ENCODE measurements at places on chromosomes 12 and 14. TPM values are rescaled to one million over a fixed set of nuclear protein-coding genes. Genes with fewer than 3 reads are reported as not detected.

Gene MFAP5
- total RNA-seq = not detected

Gene HNF1A
- 27.0 TPM for total RNA-seq

Gene GNB3
- total RNA-seq = 0.17 TPM

DNA sequence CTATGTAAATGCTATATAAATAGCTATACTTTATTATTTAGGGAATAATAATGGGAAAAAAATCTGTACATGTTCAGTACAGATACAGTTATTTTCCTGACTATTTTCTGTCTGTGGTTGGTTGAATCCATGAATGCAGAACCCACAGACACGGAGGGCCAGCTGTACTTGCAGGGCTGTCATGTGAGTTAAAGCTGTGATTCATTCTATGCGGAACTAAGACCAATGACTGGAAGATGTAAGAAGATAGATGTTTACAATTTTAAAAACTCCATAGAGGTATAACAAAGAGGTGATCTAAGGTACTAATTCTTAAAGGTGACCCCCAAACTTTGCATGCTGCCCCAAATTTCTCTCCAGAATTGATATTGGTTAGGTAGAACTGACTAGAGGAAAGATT is 14.6 kb downstream of the PCNX4 start:
- no peaks in the 10 kb centered on the region for H3K4me1 ChIP-seq
- no peak for DNase-seq
- H3K27me3 ChIP-seq = no peaks in the 10 kb centered on the region
- H3K4me3 ChIP-seq = no peak overlapping the region

GRCh38 chr14:61171727-61172126 is 109.4 kb downstream of the TMEM30B start:
- no peaks in the 10 kb centered on the region for H3K36me3 ChIP-seq
- no peaks in the 10 kb centered on the region for H3K4me1 ChIP-seq
- no peak overlapping the region for H3K27ac ChIP-seq

DNA sequence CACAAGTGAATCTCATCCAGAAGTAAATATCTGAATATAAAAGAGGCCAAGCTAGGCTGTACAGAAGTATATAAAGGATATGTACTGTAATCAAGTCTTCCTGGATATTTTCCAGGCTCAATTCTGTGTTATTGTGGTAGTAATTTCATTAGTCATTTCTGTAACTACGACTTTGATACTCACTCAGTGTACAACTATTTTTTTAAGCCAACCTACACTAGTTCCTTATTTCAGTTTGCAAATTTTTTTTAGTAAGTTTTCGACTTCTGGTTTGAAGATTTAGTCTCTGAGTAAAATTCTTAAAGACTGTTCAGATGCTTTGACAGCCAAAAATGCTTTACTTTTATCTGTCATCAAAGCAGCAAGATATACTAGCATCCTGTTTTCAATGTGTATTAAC is 130.8 kb downstream of the CAPZA3 start:
- H3K27ac ChIP-seq = no peak overlapping the region
- no peaks in the 10 kb centered on the region for H3K27me3 ChIP-seq
- H3K4me1 ChIP-seq = no peaks in the 10 kb centered on the region
- no peak overlapping the region for H3K4me3 ChIP-seq
- DNase-seq = no peak

- no peaks in the 10 kb centered on the region for H3K4me1 ChIP-seq
- no peak overlapping the region for H3K27ac ChIP-seq
- H3K27me3 ChIP-seq = no peaks in the 10 kb centered on the region
- H3K36me3 ChIP-seq = no peaks in the 10 kb centered on the region
Measured at GRCh38 chr14:30362369-30363218, 196.4 kb upstream of the G2E3 start.

DNA sequence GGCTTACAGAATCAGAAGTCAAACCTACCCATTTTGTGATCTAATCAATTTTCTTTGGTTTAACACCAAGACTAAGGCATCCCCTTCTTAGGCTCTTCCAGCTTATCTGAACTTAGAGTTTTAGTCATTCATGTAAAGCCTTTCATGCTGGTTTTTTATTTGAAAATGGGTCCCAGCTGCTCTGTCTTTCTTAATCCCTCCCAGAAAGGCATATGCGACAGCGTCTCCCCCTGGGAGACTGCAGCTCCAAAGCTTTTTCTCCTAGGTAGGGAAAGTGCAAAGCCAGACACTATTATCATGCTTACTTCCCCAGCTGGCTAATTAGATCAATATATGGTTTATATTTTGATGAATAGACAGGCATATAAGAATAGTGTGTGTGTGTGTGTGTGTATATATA is 96.6 kb upstream of the E2F7 start:
- no peaks in the 10 kb centered on the region for H3K27me3 ChIP-seq
- no peak overlapping the region for H3K4me3 ChIP-seq
- DNase-seq = no peak
- no peaks in the 10 kb centered on the region for H3K4me1 ChIP-seq

DNA sequence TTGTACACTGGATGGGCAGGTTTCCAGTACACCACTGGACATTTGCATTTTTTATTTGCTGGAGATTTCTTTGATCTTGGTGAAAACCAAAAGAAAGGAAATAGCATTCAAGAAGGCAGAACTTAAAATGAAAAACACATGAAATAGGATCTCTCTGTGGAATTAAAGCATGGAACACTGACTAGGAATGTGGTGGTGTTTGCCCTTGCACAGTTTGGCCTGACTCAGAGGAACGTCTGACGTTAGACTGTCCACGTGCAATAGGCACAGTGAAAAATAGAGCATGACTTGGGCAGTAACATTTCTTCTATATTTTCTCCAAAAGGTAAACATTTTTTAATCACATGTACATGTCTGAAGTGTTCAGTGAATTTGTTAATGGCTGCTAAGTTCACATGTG is 474.1 kb upstream of the PRICKLE1 start:
- no peak overlapping the region for H3K4me3 ChIP-seq
- no peaks in the 10 kb centered on the region for H3K36me3 ChIP-seq
- H3K27me3 ChIP-seq = no peaks in the 10 kb centered on the region
- H3K27ac ChIP-seq = no peak overlapping the region

GRCh38 chr12:113676117-113676516 is 204.4 kb upstream of the LHX5 start:
- H3K4me3 ChIP-seq = no peak overlapping the region
- H3K36me3 ChIP-seq = no peaks in the 10 kb centered on the region
- no peaks in the 10 kb centered on the region for H3K4me1 ChIP-seq

GRCh38 chr14:58712357-58712756 is 74.6 kb downstream of the DACT1 start:
- no peaks in the 10 kb centered on the region for H3K36me3 ChIP-seq
- no peaks in the 10 kb centered on the region for H3K27me3 ChIP-seq
- no peaks in the 10 kb centered on the region for H3K4me1 ChIP-seq
- no peak overlapping the region for H3K4me3 ChIP-seq

All from HepG2 (cell line).